HFF-Myc (cell line): ENCODE measurements at places on chromosomes 1 and 21.

GRCh38 chr1:62530516-62531154 is 66.7 kb upstream of the ANGPTL3 start:
- peak; percentile 16 for DNase-seq

- DNase-seq = peak; percentile 66
These were observed 143.8 kb downstream of the TNFSF18 start for GRCh38 chr1:172906778-172907592.

- DNase-seq = no peak
These were observed 16.8 kb downstream of the GNG4 start for GRCh38 chr1:235632506-235633401.

- no peak for DNase-seq
These were observed 105.2 kb downstream of the MRPL39 start for GRCh38 chr21:25501996-25502665.

DNA sequence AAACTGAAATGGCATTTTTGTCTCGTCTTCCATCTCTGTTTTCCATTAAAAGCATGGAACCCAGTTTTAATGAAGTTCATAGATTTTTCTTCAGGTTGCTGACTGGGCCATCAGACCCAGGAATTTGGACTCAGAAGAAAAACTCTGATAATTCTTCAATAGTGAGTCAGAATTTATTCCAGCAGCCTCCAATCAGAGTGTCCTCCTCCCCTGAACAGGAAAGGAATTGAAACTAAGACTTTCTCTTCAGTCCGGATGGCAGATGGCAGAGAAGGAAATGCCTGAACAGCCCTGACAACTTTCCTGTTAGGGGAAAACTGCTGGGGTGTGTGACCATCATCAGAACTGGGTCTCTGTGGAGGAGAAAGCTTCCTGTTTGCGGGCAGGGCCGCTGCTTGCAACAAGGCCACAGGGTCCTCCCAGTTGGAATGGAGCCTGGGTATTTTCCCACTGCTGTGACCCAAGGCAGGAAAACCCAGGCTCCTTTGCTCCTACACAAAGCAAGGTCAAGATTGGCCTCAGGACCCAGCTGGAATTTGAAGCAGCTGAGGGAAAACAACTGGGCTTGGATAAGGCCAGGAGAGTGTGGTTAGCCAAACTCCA is 20.7 kb downstream of the CD34 start:
- DNase-seq = peak; percentile 71

DNA sequence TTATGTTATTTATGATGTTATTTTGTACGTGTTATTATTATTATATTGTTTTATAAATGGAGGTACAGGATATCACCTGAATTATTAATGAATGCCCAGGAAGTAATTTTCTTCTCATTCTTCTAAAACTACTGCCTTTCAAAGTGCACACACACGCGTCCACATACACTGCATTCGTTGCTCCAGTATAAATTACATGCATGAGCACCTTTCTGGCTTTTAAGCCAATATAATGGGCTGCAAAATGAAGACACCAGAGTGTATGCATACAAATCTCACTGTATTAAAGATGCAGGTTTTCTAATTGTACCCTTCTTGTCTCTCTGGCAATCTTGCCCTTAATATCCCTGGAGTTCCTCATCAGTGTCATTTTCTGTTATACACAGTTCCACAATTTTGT is 6.9 kb downstream of the RGS4 start:
- DNase-seq = no peak

DNA sequence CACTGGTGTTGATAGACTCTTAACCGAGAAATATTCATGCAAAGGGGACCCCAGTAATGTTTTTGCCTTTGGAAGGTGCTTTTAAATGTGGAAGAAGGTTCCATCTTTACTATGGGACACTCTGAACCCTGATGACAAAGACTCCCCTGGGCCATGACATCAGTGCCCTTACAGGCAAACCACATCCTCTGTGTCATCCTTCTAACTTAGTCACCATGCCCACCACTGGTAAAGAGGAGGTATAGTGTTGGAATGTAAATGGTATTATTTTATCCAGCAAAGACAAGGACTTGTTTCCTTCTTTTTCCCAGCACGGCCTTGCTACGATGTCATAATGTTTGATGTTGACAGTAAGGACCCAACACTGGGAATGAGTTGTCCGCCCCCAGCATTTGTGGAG is 12.6 kb downstream of the METTL13 start:
- peak; percentile 56 for DNase-seq

- no peak for DNase-seq
These were observed 293.8 kb downstream of the TTLL7 start for GRCh38 chr1:83705091-83705490.

DNA sequence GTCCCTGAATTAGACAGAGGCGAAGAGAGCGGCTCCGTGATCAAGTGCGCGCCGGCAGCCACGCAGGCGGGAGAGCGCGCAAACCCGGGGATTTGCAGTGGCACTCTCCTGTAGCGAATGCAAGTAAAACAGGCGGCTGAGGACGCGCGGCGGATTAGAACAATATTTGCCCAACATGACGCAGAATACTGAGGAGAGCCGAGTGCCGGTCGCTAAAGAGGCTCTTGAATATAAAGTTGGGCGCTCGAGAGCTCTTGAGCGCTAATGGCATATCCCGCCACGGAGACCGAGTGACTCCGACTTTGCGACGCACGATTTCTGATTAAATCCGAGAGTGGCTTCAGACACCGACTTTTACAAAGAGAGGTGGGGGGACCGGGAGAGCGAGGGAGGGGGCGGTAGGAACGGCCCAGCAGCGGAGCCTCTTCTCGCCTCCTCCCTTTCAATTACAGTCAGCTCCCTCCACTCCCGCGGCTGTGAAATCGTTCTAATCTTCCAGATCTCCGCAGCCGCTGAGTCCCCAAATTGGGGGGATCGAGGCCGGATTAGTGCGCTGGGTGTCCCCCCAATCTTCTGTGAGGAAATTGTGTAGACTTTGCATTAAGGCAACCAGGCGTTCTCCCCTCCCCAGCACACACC is 2.3 kb downstream of the PAX7 start:
- no peak for DNase-seq

DNA sequence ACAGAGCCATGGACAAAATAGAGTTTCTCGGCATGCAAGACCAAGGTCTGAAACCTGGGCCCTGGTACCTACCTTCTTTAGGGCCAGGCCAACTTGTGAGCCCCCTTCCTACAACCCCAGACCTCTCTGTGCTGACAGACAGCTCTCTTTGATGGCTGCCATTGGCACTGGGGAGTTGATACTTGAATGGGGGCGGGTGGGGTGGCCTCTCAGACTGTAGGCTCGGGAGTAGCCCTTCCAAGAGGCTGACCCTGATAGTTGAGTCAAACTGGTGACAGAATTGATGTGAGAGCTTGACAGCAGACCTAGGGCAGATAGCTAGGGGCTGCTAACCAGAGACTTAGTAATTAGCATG is 44.7 kb upstream of the PSEN2 start:
- no peak for DNase-seq

DNA sequence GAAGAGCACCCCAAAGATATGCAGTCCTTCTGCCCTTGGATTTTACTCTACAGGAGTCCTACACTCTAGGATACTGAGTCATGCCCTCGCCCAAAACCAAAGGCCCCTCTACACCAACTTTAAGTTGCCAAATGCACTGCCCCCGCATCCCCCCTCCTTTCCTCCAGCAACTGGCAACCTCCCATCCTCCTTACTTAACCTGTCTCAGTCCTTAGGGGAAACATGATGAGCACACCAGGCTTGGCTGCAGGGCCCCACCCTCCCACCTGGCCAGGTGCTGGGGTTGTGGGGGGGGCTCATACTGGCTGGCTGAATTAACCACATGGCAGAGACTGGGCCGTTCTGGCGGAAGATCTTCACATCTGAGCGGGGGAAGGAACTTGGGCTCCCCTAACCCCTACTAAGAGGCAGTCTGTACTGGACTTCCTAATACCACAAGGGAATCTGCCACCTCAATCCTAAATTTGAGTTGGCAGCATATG is 1.2 kb downstream of the HDGF start:
- DNase-seq = no peak

- no peak for DNase-seq
These were observed 10.4 kb downstream of the SH3BGRL3 start for GRCh38 chr1:26290122-26290881.

- no peak for DNase-seq
These were observed 618 bp downstream of the HNRNPR start for GRCh38 chr1:23343221-23344110.

- DNase-seq = no peak
These were observed 163.4 kb upstream of the USP24 start for GRCh38 chr1:55378582-55378981.

- DNase-seq = no peak
These were observed 94.5 kb downstream of the SYT2 start for GRCh38 chr1:202615501-202616354.

- no peak for DNase-seq
These were observed 53.0 kb downstream of the GPR161 start for GRCh38 chr1:168083456-168084325.

GRCh38 chr1:247077876-247078257 is 744 bp downstream of the ZNF670 start:
- DNase-seq = no peak

GRCh38 chr21:42144679-42145568 is 73.8 kb downstream of the UMODL1 start:
- DNase-seq = no peak

DNA sequence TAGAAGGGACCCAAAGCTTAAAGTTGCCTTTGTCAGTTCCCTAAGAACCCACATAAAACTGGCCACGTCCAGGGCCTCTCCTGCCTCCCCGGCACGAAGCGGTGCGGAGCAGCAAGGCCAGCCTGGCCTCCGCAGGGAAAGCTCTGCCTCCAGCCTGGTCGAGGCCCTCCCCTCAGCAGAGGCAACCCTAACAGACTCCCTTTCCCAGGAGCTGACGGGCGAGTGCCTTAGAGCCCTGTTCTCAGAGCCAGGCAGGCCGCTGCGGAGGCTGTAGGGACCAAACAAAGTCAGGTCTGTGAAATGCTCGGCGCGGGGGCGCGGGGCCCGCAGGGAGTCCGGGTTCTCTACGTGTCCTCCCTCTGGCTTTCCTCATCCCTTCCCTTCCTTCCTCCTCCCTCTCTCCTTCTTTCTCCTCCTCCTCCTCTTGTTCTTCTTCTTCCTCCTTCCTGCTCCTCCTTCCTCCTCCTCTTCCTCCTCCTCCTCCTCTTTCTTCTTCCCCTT is 40.7 kb downstream of the RIPK4 start:
- no peak for DNase-seq

GRCh38 chr1:219337588-219337987 is 163.9 kb downstream of the LYPLAL1 start:
- no peak for DNase-seq

- no peak for DNase-seq
These were observed 126.9 kb downstream of the LRIG2 start for GRCh38 chr1:113199760-113200455.

GRCh38 chr1:23673086-23673813 is 18.4 kb upstream of the RPL11 start:
- DNase-seq = no peak

GRCh38 chr1:28716336-28716735 is 20.4 kb upstream of the YTHDF2 start:
- no peak for DNase-seq

- DNase-seq = no peak
These were observed 51.2 kb downstream of the SIPA1L2 start for GRCh38 chr1:232578651-232579195.

DNA sequence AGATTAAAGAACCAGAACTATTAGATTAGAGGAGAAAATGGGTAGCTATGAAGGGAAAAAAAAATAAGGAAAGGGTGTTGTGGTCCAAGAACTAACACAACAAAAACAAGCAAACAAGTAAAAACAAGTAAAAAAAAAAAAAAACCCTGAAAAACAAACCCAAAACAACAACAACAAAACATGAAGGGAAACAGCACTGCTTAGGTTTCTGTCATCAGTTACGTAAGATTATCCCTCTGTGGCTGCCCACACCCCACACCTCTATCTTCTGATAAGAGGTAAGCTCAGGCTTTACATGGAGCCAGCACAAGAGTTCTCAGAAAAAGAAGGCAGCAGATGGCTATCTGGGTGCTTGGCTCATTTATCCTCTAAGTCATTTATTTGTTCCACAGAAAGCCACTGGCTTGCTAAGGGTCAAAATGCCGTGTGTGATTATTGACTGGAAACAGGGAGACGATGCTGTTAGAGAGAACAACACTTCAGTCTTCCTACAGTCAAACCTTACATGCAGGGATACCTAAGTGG is 57.5 kb downstream of the KIAA0319L start:
- no peak for DNase-seq

- no peak for DNase-seq
These were observed 102.5 kb downstream of the GPR52 start for GRCh38 chr1:174550296-174550695.

GRCh38 chr1:53956308-53957168 is 10.4 kb downstream of the LRRC42 start:
- DNase-seq = no peak
